ENCODE measurements at places on chromosomes 16 and 17.

- H3K4me1 ChIP-seq, result no peaks in the 10 kb centered on the region
- no peak overlapping the region for H3K4me3 ChIP-seq
- no peak overlapping the region for H3K27ac ChIP-seq
- H3K36me3 ChIP-seq, result no peaks in the 10 kb centered on the region
These were observed 4.4 kb upstream of the HOXB13 start for GRCh38 chr17:48732688-48733629.

DNA sequence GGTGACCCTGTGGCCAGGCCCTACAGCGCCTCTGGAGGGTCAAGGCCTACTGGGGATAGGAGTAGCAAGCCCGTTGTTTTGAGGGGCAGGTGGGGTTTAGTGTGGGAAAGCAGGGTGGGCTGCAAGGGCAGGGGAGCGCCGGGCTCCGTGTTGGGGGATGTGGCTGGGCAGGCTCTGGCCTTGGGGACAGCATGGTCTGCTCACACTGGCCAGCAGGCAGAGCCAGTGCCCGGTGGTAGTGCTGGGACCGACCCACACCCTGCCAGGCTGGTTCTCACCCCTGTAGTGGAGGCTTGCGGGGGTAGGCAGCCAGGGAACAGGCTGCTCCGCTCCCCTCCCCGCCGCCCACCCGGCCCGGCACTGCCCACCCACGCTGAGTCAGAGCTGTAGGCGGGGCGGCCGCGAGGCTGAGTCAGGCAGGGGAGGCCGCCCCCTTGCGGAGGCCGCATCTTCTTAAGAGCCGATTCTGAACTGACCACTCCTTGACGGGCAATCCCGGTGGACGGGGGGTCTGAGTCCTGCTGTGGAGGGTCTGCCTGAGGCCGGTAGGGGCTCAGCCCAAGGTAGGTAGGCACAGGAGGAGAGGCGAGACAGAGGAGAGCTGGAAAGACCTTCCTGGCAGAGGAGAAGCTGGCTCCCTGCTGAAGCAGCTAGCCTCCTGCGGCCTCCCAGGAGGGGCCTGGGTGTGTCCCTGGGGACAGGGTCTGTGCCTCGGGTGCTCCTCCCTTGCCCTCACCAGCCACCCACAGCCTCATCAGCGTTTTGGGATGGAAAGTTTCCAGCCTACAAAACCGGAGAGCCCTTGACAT lies 62.4 kb downstream of the BAIAP2 start:
- peak; percentile 53 for DNase-seq
- no peak overlapping the region for H3K4me3 ChIP-seq
- peaks cover 8% of the 10 kb centered on the region for H3K4me1 ChIP-seq
- no peaks in the 10 kb centered on the region for H3K36me3 ChIP-seq
- no peaks in the 10 kb centered on the region for H3K27me3 ChIP-seq
- no peak overlapping the region for H3K27ac ChIP-seq

GRCh38 chr17:29683481-29683880 lies 60.8 kb upstream of the CORO6 start:
- peaks cover 19% of the 10 kb centered on the region for H3K4me1 ChIP-seq
- no peak overlapping the region for H3K27ac ChIP-seq
- no peaks in the 10 kb centered on the region for H3K27me3 ChIP-seq
- no peak for DNase-seq
- H3K36me3 ChIP-seq, result 0 out of 2 replicates have a peak, but pooled peaks cover 5% of the 10 kb centered on the region

DNA sequence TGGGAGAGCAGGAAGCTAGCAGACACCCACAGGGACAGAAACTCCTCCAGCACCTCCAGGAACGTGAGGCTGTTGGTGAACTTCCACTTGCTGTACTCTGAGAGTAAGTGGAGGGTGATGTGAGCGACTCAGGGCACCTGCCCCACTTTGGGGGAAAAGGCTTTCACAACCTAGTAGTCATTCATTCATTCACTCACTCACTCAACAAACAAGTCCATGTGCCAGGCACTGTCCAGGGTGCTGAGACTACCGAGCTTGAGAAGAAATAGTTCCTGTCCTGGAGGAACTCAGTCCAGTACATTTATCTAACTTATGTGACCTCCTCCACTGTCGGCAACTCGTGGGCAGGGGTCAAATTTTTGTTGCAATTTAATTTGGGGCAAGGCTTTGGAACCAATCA lies 26.6 kb downstream of the LGALS9 start:
- H3K4me1 ChIP-seq, result peaks cover 3% of the 10 kb centered on the region
- peak; percentile 55 for DNase-seq
- no peaks in the 10 kb centered on the region for H3K36me3 ChIP-seq

DNA sequence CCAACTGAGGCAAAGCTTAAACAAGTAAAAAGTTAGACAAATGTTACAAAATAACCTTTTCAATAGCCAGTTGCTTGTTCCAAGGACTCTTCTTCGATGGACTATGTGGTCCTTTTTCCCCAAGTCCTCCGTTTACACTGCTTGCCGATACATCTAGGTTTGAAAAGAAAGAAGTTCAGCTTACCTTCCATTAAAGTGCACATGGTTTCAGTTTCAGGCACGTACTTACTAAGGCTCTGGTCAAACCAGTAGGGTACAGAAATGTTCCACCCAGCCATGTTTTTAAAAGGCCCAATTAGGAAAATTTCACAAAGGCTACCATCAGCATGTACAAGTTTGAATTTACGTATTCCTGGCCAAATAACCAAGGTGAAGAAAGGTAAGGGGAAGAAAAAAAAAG lies 2.1 kb downstream of the SRSF2 start:
- H3K27ac ChIP-seq, result peak overlapping the region; percentile 91
- peaks cover 43% of the 10 kb centered on the region for H3K36me3 ChIP-seq
- H3K27me3 ChIP-seq, result no peaks in the 10 kb centered on the region
- peak overlapping the region; percentile 94 for H3K4me3 ChIP-seq
- peaks cover 54% of the 10 kb centered on the region for H3K4me1 ChIP-seq

- H3K4me1 ChIP-seq, result peaks cover 52% of the 10 kb centered on the region
- peak overlapping the region; percentile 80 for H3K4me3 ChIP-seq
- H3K27ac ChIP-seq, result no peak overlapping the region
- peak; percentile 69 for DNase-seq
These were observed 628 bp downstream of the GABARAPL2 start for GRCh38 chr16:75566758-75567255.

All from Karpas-422 (cell line).